ENCODE measurements at places on chromosomes 6 and 20. TPM values are rescaled to one million over a fixed set of nuclear protein-coding genes. Genes with fewer than 3 reads are reported as not detected.

Gene TRIM15
- total RNA-seq, result not detected

Gene MGME1
- total RNA-seq, result 3.3 TPM

Gene TSPO2
- total RNA-seq, result not detected

Gene WFDC10B
- total RNA-seq, result not detected

Gene MYT1
- total RNA-seq, result 0.21 TPM

Gene FAM217A
- not detected for total RNA-seq

Gene CYP39A1
- total RNA-seq, result 3.1 TPM

Gene GSTA2
- not detected for total RNA-seq

Gene HLA-DMB
- total RNA-seq, result 16.9 TPM

Gene C2
- total RNA-seq, result 4.7 TPM

Gene HLA-DMA
- 6.6 TPM for total RNA-seq

Gene KIZ
- 23.2 TPM for total RNA-seq

Gene BEND6
- 4.9 TPM for total RNA-seq

Gene MYBL2
- not detected for total RNA-seq

Gene MRS2
- total RNA-seq, result 17.5 TPM

Gene CALHM6
- total RNA-seq, result not detected

Gene BHLHE23
- total RNA-seq, result not detected

- DNase-seq, result no peak
These were observed 34.2 kb upstream of the KAT14 start for GRCh38 chr20:18103497-18103896.

- DNase-seq, result no peak
These were observed 104.6 kb upstream of the AKIRIN2 start for GRCh38 chr6:87806635-87807034.

- DNase-seq, result no peak
These were observed 381 bp downstream of the MAP3K7 start for GRCh38 chr6:90586546-90586835.

- no peak for DNase-seq
These were observed 23.0 kb upstream of the LY86 start for GRCh38 chr6:6565488-6565887.

DNA sequence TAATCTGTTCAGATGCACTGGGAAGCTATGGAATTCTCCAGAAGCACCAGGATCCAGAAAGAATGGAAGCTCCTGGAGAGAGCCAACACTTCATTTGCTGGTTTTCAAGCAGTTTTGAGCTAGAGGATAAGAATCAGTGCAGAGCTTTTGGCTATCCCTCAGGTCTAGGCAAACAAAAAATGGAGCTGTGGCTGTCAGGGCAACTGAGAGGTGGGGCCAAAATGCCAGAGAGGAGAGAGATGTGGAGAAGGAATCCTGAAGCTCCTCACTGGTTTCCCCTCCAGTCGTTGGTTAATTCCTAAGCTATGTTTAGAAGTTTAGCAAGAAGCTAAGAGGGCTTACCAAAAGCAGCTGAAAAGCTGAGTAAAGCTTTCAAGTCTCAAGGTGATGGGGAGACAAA lies 294.2 kb upstream of the JARID2 start:
- DNase-seq, result no peak

DNA sequence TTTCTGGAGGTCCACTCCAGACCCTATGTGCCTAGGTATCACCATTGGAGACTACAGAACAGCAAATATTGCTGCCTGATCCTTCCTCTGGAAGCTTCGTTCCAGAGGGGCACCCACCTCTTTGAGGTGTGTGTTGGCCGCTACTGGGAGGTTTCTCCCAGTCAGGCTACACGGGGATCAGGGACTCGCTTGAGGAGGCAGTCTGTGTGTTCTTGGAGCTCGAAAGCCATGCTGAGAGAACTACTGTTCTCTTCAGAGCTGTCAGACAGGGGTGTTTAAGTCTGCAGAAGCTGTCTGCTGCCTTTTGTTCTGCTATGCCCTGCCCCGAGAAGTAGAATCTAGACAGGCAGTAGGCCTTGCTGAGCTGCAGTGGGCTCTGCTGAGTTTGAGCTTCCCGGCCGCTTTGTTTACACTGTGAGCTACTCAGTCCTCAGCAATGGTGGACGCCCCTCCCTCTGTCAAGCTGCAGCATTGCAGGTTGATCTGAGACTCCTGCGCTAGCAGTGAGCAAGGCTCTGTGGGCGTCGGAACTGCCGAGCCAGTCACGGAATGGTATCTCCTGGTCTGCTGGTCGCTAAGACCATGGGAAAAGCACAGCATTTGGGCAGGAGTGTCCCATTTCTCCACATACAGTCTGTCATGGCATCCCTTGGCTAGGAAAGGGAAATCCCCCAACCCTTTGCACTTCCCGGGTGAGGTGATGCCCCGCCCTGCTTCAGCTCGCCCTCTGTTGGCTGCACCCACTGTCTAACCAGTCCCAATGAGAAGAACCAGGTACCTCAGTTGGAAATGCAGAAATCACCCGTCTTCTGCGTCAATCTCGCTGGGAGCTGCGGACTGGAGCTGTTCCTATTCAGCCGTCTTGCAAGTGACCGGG lies 32.5 kb upstream of the ASCC3 start:
- DNase-seq, result no peak

GRCh38 chr6:79574630-79575225 lies 37.5 kb upstream of the LCA5 start:
- DNase-seq, result no peak

- no peak for DNase-seq
These were observed 114.2 kb upstream of the PHACTR1 start for GRCh38 chr6:12602342-12602741.

DNA sequence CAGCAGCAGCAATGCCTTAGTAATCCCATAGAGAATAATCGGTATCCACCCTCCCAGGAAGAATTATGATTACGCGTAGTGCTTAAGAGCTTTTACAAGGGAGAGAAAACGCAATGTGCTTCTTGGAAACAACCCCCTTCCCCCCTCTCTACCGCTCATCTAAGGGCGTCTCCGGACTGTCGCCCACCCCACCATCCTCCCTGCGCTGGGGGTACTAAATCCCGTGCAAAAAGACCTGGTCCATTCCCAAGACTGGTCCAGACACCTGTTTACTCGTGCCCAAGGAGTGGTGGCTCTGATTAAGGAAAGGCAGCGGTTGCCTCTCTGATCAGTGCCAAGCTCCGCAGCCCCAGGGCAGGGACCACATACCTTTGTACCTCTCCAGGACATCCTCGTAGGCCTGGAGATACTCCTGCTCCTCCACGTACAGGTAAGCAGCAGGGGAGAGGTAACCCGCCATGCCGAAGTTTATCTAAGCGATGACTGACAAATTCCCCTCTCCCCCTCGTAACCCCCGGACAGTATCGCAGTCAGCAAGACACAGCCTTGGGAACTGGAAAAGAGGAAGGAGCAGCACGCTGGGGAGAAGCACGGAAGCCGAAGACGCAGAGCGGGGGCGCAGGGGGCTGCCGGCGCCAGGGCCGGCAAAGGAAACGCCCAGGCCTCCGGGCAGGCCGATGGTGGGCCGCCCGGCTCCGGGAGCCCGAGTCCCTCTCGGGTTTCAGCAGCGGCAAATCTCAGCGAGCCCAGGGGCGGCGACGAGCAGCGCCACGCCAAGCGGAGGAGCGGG lies 112.0 kb upstream of the BEND6 start:
- DNase-seq, result peak; percentile 30

DNA sequence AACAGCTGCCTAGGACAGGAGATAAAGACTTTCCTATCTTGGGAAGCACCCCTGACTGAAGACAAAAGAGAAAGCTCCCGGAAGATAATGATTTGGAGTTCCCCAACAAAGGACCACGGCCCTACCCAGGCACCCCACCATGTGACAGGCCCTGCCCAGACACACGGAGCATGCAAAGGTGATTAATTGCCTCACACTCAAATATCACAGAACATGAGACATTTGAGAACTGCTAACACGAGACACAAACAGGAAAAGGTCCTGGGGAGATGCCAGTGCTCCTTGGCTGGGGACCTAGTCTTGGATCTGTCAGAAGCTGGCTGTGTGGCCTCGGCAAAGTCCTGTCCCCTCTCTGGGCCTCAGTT lies 82.5 kb upstream of the PTPN1 start:
- peak; percentile 51 for DNase-seq

DNA sequence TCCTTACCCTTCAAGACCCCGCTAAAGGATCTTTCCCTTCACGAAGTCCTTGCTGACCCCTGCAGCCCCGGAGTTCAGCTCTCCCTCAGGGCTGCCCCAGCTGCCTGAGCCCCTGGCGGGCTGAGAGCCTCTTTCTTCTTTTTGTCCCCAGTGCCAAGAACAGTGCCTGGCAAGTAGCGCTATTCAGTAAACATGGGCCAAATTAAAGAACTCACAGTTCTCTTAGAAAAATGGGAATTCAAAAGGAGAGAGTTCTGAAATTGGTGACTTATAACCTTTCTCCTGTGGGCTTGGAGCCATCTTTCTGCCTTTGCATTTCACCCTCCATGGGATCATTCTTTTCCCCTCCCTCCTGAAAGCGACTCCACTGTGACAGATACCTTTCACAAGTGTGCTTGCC lies 227.2 kb downstream of the TMEM242 start:
- DNase-seq, result no peak

DNA sequence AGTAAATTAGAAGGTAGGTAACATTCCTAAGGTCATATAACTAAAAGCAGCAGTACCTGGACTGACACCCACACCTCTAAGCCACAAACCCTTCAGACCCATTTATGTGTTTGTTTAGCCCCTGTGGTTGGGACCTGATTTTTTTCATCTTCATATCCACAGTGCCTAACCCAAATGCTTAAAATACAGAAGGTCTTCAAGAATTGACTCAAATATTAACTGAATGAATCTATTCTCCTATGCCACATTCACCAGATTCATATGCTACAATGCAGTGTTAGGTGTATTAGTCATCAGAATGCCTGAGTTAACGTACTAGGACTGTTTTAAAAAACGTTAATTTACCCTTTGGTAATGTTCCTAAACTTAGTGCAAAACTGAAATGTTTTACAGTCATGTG lies 124.8 kb downstream of the AHI1 start:
- no peak for DNase-seq

GRCh38 chr6:30862156-30862875 lies 22.0 kb upstream of the DDR1 start:
- no peak for DNase-seq

- no peak for DNase-seq
These were observed 37.7 kb upstream of the PKHD1 start for GRCh38 chr6:52125139-52125538.

- no peak for DNase-seq
These were observed 85.1 kb upstream of the PTPN1 start for GRCh38 chr20:50425076-50425475.

GRCh38 chr6:108862479-108863191 lies 14.4 kb downstream of the ARMC2 start:
- no peak for DNase-seq

GRCh38 chr20:38225900-38226263 lies 34.7 kb downstream of the KIAA1755 start:
- DNase-seq, result no peak

GRCh38 chr6:138965971-138966370 lies 22.1 kb downstream of the REPS1 start:
- DNase-seq, result no peak

GRCh38 chr6:162543221-162543620 lies 184.3 kb downstream of the PRKN start:
- DNase-seq, result no peak

GRCh38 chr6:13859871-13860555 lies 45.7 kb upstream of the MCUR1 start:
- no peak for DNase-seq

DNA sequence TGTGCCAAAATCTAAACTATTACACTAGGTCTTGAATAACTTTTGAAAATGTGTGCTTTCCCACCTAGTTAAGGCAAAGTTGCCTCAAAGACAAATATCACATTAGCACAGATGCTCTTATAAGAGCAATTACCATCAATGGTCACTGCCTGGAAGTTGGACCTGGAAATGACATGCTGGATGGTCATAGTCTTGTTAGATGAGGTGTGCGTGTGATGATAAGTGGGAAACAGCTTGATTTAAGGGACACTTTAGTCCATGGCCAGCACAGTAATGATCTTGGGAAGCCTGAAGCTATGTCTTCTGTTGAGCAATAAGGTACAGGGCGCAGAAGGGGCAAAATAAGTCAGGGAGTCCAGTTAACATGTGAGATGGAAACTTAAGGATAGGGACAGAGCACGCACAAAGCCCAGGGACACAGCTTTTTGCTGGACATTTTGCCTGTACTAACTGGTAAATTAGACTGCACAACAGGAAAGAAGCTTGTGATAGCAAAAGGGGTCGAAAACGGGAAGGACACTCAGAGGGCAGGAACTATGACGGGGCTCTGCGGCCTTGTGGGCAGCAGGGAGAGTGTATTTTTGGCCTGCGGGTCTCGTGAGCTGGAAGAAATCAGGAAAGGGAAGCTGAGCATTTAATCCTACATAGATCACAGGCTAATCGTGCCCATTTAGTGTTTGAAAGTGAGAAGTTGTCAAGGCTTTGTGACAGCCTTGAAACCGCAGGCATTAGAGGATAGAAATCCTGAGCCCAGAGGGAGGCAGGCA lies 66.7 kb upstream of the BMP2 start:
- no peak for DNase-seq

GRCh38 chr6:34525431-34526175 lies 30.5 kb downstream of the SPDEF start:
- DNase-seq, result no peak

GRCh38 chr6:74439123-74439811 lies 743.3 kb downstream of the CD109 start:
- no peak for DNase-seq

- DNase-seq, result no peak
These were observed 53.3 kb upstream of the EYA4 start for GRCh38 chr6:133187657-133188453.

DNA sequence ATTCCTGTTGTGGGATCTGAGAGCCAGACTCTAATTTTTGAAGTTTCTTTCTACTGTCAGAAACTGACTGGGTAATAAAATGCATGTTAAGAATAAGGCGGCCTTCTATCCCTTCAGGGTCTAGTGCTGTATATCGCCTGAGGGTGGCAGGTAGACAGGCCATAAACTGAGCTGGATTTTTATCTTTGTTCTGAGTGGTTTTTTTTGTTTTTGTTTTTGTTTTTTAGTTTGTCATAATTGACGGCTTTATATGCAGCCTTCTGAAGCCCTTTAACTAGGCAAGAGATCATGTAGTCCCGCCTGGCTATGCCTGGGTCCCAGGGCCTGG lies 747.7 kb upstream of the ADGRB3 start:
- no peak for DNase-seq

GRCh38 chr6:33923857-33924514 lies 120.2 kb upstream of the MLN start:
- DNase-seq, result no peak

GRCh38 chr6:137911675-137912191 lies 44.7 kb downstream of the TNFAIP3 start:
- no peak for DNase-seq

DNA sequence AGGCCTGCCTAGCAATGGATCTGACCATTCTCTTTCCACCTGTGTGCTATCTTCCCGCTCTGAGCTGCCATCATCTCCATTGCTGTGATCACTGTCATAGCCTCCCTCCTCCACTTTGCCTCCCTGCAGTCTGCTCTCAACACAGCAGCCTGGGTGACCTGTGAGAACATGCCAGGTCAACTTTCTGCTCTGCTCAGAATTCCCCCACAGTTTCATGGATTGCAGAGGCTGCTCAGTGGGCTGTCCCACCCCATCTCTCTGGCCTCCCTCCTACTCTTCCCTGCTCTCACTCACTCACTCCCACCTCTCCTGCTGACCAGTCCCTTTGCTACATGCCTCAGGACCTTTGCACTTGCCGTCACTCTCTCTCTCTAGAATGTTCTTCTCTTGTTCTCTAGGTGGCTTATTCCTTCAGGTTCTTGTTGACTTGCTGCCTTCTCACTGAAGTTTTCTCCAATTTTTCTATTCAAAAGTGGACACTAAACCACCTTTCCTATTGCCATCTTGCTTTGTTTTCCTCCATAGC lies 159.9 kb downstream of the CD83 start:
- DNase-seq, result no peak
